NCI-H2171 treated with DMSO at 0.1 percent for 48 hours (cell line): ENCODE measurements at places on chromosomes 16 and 17.
A peak's percentile ranks its signal among the peaks of the same experiment; 100 is the strongest.

GRCh38 chr17:39196808-39197291 lies 619 bp downstream of the CACNB1 start:
- DNase-seq, result peak; percentile 15

- no peak for DNase-seq
These were observed 15.8 kb upstream of the RBBP6 start for GRCh38 chr16:24523569-24523968.

GRCh38 chr17:74251051-74251450 lies 23.0 kb upstream of the DNAI2 start:
- no peak for DNase-seq

DNA sequence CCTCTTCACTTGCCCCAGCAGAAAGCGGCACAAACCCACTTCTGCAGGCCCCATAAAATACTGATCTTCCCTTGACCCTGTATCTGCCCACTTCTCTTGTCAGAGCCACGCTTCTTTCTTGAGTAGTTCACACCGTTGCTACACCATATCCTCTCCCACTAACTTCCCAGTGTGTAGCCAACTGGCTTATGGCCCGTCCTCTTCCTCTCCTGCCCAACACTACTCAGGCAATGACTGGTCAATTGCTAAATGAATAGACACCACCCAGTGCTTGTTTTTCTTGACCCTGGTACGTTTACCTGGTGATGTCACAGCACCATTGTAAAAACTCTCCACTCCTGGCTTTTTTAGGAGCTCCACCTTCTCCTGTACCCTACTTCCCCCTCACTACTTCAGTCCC lies 86.9 kb downstream of the NDEL1 start:
- no peak for DNase-seq

GRCh38 chr17:50331085-50331791 lies 14.7 kb upstream of the XYLT2 start:
- DNase-seq, result no peak

GRCh38 chr17:80980397-80981061 lies 11.1 kb upstream of the CHMP6 start:
- no peak for DNase-seq

DNA sequence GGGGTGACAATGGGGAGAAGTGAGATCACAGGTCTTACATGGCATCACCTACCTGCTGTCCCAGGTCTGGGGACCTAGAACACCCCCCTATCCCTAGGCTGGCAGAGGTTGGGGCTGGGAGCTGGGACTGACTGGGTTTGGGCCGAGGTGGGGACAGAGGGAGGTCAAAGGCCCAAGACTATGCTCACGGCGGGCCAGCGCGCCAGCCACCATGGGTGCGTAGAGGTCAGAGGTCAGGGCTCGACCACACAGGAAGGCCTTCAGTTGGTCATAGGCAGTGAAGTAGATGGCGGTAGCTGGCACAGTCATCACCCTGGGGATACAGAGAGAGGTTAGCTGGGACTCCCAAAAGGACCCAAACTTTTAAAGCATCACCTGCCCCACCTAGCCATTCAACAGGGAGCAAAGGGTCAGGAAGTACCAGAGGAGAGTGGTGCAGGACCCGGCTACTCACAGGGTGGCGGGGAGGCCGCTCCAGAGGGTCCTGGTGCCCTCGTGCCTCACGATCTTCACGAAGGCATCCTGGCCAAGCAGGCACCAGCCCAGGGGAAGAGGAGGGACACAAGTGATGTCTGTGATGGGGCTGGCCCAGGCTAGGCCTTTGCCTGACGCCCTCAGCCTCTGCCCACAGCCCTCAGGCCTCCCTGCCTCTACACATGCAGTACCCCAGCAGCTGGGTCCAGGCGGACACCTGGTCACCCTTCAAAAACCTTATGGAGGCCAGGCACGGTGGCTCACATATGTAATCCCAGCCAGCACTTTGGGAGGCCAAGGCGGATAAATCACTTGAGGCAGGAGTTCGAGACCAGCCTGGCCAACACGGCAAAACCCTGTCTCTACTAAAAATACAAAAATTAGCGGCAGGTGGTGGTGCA lies 3.1 kb downstream of the SLC25A39 start:
- DNase-seq, result no peak

DNA sequence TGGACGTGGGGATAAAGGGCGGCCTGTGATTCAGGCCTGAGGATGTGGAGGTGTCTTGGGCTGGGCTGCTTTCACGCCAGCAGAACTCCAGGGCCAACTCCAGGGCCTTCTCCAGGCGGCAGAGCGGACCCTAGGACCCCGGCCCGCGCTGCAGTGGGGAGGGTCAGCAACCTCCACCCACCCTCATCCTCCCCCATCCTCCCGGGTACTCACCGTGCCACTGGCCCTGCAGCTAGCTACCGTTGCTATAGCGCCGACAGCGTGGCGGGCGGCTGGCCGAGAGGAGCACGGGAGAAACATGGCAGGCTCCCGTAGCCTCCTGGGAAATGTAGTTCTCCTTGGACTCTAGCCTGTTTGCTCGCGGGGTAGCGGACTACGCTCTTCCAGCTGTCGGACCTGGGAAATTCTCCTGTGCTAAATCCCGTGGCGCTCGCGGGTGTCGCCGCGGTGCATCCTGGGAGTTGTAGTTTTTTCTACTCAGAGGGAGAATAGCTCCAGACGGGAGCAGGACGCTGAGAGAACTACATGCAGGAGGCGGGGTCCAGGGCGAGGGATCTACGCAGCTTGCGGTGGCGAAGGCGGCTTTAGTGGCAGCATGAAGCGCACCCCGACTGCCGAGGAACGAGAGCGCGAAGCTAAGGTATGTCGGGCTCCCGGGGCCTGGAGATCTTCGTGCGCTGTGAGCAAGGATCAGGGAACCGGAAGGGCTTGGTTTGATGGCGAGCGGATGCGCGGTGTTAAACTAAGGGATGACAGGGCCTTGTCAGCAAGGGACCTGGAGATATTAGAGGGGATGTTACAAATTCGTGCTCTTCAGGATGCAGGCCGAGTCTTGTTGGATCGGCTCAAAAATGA lies at the start of the genes FTO and RPGRIP1L:
Gene FTO (plus strand): TSS at position 567 of the 855 bp plus-strand sequence.
Gene RPGRIP1L (minus strand): TSS at position 270 of the 855 bp plus-strand sequence. CDS start 3,136 bp downstream, outside the sequence.
- peak; percentile 99 for DNase-seq

GRCh38 chr16:3118846-3119245 lies 6.5 kb downstream of the ZNF205 start:
- no peak for DNase-seq

DNA sequence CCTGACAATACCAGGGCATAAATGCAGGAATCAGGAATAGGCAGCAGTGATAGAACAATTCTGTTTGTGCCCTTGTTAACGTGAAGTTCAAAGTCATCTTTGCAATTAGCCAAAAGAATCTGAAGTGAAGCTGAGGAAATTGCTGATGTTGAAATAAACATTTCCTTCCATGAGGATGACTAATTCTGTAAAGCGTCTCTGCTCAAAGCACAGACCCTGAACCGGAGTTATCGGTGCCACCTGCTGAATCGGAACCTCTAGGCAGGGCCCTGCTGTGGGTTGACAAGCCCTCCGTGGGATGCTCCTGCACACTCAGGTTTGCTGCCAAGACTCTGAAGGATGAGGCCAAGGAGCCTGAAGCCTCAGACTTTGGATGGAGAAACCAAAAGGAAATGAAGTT lies 37.0 kb upstream of the CDH1 start:
- no peak for DNase-seq

GRCh38 chr17:21001813-21002221 lies 41.0 kb downstream of the USP22 start:
- no peak for DNase-seq

DNA sequence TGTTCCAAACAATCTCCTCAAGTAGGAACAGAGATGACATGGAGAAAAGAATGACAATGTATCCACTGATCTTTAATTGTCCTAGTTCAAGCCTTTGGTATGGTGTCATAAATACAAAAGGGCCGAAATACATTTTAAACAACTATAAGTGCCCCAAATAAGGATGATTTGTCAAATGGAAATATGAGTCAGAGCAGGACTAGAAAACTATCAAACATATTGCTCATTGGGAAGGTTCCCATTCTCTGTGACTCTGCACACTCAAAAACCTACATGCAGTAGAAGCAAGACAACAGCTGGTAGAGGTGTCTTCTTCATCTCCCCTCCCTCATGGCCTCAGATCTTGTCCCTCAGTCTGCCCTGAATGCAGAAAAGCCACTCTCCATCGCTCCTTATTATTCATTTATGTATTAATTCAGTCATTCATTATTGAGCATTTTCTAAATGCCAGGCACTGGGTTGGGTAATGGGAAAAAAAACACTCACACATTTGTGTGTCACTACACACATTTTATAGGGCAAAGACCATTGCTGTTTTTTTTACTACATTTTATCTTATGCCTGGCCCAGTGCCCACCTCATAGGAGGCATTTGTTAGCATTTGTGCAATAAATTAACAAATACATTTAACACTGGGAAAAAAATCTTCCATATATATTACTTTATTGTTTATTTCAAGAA lies 10.1 kb downstream of the CA10 start:
- DNase-seq, result no peak

GRCh38 chr16:4801051-4801961 lies 1.1 kb downstream of the ROGDI start:
- DNase-seq, result peak; percentile 50

DNA sequence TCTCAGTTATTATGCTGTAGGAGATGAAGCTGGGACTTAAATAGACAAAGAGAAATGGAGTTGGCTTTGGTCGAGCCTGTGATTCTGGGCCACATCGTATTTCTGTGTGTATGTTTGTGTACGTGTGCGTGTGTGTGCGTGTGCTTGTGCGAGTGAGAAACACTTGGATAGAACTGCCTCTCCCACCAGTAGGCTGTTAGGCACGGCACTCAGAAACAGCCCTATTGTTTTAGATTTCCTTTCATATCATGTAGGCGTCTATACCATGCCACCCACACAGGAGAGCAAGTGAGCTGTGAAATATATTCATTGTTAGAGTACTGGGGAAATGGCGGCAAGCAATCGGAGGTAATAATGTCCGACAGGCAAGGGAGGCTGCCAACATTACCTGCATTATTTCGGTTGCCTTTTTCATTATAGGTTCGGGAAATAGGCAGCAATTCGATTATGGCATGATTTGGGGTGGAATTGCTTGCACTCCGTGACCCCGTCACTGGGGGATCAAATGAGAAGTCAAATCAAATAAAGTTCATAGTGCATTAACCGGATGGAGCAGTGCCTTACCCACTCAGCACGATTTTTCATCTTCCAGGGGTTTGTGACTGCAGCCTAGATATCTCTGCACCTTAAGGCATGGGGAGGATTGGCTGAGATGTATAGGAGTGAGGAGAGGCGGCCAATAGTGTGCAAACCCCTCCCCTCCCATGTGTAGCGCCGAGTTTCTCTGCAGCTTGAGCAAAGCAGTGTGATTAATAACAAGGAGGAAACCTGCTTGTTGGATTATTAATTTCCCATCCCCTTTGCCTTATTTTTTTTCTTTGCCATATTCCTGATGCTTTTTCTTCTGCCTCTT lies 89.6 kb downstream of the RBFOX1 start:
- DNase-seq, result no peak

DNA sequence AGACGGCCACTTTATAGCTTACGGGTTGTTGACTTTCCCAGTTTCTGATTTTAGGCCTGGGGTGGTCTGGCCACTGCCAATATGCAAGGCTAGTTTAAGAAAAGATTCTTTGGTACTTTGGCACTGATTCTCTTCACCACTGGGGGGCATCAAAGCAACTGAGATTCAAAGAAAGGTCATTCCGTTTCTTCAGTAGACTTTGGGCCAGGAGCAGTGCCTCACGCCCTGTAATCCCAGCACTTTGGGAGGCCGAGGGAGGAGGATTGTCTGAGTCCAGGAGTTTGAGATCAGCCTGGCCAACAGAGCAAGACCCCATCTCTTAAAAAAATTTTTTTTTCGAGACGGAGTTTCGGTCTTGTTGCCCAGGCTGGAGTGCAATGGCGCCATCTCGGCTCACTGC lies 53.0 kb downstream of the RPA1 start:
- DNase-seq, result peak; percentile 61

- no peak for DNase-seq
These were observed 11.9 kb downstream of the PIPOX start for GRCh38 chr17:29054835-29055234.

GRCh38 chr16:3051494-3051893 lies 5.1 kb downstream of the MMP25 start:
- no peak for DNase-seq
